ENCODE measurements at places on chromosomes 16 and 17.

GRCh38 chr16:59733321-59733720 lies 999.2 kb upstream of the GOT2 start:
- DNase-seq: no peak

- no peak for DNase-seq
These were observed 191.8 kb upstream of the CHMP6 start for GRCh38 chr17:80799538-80800480.

DNA sequence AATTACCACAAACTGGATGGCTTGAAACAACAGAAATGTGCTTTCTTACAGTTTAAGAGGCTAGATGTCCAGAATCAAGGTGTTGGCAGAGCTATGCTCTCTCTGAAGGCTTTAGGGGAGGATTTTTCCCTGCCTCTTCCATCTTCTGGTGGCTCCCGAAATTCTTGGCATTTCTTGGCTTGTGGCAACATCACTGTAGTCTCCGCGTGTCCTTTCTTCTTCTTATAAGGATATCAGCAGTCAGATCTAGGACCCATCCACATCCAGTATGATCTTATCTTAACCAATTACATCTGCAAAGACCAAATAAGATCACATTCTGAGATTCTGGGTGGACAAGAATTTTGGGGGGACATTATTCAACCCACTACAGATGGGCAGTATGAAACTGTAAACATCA lies 119.2 kb upstream of the PMFBP1 start:
- DNase-seq: no peak

DNA sequence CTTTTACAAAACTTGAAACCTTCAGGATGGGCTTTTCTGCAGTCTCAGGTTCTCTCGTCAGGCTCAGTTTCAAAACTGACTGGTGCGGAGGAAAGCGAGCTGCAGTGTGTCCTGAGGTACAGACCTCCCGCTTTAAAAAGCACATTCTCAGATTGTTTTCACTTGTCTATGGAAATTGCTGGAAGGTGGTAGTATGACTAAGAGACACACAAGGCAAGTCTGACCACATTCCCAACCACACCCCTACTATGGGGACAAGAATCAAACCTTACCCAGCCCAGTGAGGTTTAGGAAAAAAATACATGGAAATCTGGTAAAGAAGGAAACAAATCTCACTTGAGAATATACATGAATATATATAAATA lies 18.2 kb downstream of the SRP68 start:
- DNase-seq: no peak

GRCh38 chr16:72837846-72838585 lies 209.9 kb downstream of the ZFHX3 start:
- DNase-seq: no peak

DNA sequence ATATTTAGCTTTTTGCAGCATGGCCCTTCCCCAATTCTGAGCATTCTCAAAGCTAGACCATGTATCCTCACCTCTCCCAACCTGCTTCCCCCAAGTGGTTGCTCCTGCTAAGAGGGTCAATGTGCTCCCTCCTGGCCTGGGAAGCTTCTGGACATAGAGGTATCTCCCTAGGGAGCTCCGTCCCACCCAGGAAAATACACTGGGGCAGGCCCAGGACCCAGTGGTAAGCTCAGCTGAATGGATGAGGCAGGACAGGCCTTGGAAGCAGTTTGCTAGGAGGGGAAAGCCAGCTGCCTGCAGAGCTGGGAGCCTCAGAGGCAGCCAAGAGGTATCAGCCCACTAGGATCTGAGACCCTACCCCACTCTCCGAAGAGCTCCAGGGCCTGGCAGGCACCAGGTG lies 1721.6 kb downstream of the TP53TG3F start:
- no peak for DNase-seq

DNA sequence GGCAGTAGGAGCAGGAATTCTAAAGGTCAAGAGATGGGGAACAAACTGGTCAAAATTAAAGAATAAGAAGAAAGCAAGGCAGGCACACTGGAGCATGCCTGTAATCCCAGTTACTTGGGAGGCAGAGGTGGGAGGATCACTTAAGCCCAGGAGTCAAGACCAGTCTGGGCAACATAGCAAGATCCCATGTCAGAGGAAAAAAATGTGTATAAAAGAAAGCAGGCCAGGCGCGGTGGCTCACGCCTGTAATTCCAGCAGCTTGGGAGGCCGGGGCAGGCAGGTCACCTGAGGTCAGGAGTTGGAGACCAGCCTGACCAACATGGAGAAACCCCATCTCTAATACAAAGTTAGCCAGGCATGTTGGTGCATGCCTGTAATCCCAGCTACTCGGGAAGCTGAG lies 43.9 kb downstream of the ZNF207 start:
- DNase-seq: no peak

GRCh38 chr16:21703589-21704174 lies 39.9 kb downstream of the OTOA start:
- no peak for DNase-seq

DNA sequence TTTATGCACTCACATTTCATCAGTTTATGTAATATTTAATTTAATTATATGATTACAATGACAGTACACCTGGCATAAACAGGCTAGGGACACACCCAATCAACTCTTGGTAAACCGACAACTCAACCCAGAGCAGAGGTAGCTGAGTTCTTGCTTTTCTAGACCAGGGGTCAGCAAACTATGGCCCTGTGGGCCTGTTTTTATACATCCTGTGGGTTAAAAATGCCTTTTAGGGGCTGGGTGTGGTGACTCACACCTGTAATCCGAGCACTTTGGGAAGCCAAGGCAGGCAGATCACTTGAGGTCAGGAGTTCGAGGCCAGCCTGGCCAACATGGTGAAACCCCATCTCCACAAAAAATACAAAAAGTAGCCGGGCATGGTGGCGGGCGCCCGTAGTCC lies 99.2 kb upstream of the TMEM97 start:
- no peak for DNase-seq

GRCh38 chr16:10558746-10559641 lies 21.4 kb downstream of the EMP2 start:
- DNase-seq: no peak

DNA sequence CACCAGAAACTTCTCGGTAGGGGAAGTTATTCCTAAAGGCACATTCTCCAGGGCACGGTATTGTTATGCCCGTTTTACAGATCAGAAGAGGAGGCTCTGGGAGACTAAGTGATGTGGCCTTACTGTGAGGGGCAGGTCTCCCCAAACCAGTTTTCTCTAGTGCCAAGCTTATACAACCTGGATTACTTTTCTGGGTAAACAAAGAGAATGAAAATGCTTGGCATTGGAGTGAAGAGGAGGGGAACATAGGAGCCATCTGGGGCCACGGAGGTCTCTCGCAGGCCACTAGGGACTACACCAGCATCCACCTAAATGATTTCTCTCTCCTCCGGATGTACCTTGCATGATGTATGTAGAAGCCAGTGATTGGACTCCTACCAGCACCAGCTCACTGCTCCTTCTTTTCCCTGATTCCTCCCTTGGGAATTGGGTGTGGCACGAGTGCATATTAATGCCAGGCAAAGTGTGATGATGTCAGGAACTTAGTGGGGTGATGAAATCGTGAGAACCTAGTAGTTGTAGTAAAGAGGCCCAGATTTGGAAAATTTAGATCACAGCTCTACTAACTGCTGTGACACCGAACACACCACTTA lies 674 bp downstream of the TOM1L1 start:
- DNase-seq: no peak

DNA sequence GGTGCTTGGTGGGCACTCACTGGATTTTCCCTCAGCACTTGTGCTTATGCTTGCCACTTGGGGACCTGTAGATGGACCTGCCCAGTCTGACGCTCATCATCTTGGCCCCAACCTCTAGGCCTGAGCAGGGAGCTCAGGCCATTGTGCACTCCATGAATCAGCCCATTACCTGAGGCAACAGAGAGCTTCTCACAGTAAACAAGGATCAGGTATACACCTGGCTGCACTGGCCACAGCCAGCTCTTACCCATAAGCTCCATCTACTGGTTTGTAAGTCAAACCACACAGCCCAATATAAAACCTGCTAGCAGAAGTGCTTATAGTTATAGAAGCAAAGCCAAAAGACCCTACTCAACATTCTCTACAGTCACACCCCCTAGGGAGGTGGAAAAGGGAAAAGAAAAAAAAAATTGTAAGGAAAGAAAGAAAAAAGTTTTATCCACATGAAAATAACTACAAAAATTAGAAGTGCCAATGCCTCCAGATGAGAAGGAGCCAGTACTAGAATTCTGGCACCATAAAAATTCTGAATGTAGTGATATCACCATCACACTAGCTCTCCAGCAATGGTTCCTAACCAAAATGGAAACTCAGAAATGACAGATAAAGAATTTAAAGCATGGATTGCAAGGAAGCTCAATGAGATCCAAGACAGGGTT lies 87.8 kb upstream of the CDH5 start:
- DNase-seq: no peak

GRCh38 chr17:2172077-2172851 lies 117.4 kb downstream of the HIC1 start:
- no peak for DNase-seq

DNA sequence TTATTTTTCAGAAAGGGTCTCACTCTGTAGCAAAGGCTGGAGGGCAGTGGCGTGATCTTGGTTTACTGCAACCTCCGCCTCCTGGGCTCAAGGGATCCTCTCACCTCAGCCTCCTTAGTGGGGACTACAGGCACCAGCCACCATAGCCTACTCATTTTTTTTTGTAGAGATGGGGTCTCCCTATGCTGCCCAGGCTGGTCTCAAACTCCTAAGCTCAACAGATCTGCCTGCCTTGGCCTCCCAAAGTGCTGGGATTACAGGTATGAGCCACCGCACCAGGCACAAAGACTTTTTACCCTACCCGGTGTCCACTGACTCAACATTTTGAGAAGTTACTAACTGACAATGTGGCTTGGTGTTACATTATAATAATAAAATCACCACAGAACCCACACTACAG lies 7.2 kb downstream of the GRB2 start:
- no peak for DNase-seq

GRCh38 chr16:80544326-80544725 lies 3.5 kb downstream of the DYNLRB2 start:
- no peak for DNase-seq

DNA sequence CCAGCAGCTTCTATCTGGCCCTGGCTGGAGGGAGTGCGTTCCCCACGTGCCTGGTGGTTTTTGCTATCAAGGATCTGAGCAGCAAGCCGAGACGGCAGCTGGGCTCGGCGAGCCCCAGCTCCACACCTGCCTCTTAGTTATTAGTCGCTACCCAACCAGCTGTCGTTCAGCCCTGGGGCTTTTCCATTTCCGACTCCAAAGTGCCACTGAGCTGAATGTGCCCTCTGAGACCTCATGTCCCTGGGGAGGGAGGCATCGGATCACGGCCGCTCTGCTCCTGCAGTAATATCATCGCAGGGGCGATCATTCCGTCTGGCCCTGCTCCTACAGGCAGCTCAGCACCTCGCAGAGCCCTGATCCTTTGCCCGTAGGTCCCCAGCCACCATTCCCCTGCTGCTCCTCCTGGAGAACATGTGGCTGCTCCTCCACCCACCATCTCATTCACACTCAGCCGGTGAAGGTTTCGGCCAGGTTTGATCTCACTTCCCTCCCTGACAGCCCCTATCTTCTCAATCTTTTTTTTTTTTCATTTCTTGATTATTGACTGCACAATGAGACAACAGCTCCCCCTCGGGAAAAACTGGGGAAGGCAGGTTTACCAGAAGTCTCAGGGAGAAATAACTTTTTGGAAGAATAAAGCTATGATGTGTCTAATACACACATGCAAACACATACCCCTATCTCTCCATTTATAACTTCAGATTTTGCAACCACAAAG lies 86.7 kb downstream of the ZFHX3 start:
- no peak for DNase-seq

- no peak for DNase-seq
These were observed 24.7 kb upstream of the KIFC3 start for GRCh38 chr16:57826706-57827625.

GRCh38 chr17:18963126-18964017 lies 11.4 kb downstream of the SLC5A10 start:
- DNase-seq: no peak

- DNase-seq: peak; percentile 22
These were observed at the start of gene KIFC3 for GRCh38 chr16:57802341-57803133. KIFC3 (minus strand) TSS chr16:57802491; CDS start chr16:57798243, 4,248 bp downstream.

- no peak for DNase-seq
These were observed 10.8 kb upstream of the RIPOR1 start for GRCh38 chr16:67517661-67518423.

DNA sequence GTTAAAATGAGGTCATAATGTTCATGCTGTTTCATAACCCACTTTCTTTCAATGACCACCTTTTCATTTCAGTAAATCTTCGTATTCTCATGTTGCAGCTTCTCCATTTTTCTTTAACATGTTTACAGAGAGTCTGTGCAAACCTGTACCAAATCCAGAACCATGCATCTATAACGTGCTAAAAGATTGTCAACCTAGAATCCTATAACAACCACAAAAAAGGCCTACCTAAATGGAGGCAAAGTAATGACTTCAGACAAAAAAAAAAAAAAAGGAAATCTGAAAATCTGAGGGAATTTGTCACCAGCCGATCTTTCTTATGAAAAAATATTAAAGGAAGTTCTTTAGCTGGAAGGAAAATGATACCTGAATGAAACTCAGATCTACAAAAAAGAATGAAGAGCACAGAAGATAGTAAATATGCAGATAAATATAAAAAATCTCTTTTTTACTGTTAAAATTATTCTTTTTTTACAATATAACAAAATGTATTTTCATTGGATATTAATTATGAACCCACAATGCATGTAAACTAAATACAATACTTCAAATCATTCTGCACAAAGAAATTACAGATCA lies 1.4 kb upstream of the SLFN11 start:
- no peak for DNase-seq

- no peak for DNase-seq
These were observed 35.0 kb upstream of the ICAM2 start for GRCh38 chr17:64055183-64056142.

DNA sequence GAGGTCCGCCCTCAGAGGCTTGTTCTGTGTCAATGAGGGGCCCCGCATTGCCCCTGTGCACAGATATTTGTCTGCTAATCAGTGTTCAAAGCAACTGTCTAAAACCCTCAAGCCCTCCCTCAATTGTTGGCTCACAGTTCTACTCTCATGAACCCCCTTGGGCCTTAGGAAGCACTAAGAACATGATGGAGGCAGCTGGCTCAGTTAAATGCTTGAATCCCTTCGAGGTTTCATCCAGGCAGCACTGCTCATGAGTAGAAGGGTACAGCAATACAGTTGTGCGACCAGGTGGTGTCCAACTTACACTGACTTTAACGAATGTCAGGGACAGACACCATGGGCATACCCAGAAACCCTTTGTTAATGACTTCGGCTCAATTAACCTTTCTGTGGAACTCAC lies 89.2 kb upstream of the WSCD1 start:
- no peak for DNase-seq

GRCh38 chr17:69046121-69046807 lies 14.5 kb downstream of the ABCA9 start:
- peak; percentile 3 for DNase-seq

- no peak for DNase-seq
These were observed 83.8 kb downstream of the GNAO1 start for GRCh38 chr16:56275076-56275475.

GRCh38 chr16:23948949-23949411 lies 113.2 kb downstream of the PRKCB start:
- DNase-seq: no peak

- DNase-seq: no peak
These were observed 27.1 kb downstream of the SLC39A11 start for GRCh38 chr17:73065376-73065775.

Measured in erythroblast (primary cell).